ENCODE measurements at places on chromosomes 1 and 21.
A peak's percentile ranks its signal among the peaks of the same experiment; 100 is the strongest.

DNA sequence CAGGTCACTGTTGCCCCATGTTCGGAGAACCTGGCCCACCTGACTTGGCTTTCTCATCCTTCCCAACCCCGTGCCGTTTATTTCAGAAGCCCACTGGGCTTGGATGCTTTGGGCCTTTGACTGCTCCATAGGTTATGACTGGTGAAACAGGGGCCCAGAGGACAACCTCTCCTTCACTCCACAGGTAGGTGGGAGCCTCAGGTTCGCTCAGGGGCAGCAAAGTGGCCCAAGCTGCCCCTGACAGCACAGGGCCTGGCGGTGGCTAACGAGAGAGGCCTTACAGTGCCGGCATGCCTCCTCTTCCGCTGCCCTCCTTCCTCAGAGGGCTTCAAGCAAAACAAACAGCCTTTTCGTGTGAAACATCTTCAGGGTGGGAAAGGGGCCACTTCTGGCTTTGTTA is 16.9 kb downstream of the FAM89A start:
- no peak for DNase-seq

DNA sequence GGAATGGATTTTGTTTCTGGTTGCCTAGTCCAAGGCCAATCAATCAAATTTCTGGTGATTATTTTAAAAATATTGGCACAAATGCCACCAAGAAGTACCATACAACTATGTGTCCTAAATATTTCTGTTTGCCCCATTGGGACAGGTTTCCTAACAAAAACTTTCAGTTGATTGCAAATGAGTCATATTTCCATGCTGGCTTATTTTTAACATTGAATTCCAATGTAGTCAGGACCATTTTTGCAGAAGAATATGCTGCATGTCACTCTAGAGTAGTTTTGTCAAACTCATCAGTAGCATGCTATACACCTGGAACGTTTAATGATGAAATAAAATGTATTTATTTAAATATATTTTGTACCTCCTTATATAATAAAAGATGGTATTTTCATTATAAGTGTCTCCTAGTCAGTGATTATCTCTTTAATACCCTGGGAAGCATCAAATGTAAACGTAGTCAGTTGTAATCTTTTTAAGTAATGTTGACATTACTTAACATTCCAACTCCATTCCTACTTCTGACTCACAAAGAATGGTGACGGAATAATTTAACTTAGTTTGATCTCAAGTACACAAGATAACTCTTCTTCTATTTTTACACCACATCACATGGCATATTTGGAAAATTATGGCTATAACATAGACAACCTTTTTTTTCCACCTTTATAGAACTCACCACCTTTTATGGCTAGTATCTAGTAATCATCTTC is 39.0 kb upstream of the USH2A start:
- no peak for DNase-seq

GRCh38 chr1:183881387-183882131 is 76.6 kb downstream of the RGL1 start:
- DNase-seq = no peak

GRCh38 chr21:41839387-41840000 is 39.6 kb downstream of the PRDM15 start:
- no peak for DNase-seq

GRCh38 chr21:42974832-42975820 is 764 bp downstream of the PKNOX1 start:
- peak; percentile 53 for DNase-seq

DNA sequence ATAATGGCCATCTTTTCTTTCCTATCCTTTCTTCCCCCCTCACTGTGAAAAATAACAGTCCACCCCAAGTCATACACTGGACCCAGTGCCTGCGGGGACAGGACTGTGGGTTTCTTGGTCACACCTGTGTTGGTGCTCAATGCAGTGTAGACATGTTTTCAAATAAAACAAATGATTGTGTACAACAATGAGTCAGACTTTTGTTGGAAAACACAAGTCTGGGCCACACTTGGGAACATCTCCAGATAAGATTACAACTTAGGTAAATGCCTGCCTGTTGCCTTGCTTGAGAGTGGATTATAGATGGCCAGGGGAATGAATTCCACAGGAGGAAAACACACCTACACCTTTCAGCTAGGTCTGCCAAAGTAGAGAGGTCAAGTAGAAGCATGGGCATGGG is 34.1 kb downstream of the PDPN start:
- no peak for DNase-seq

- peak; percentile 33 for DNase-seq
These were observed 45.7 kb downstream of the PSMG1 start for GRCh38 chr21:39137248-39138178.

- DNase-seq = peak; percentile 49
These were observed 123.9 kb upstream of the VAMP3 start for GRCh38 chr1:7646981-7647901.

Measured in KBM-7 (cell line).